ENCODE measurements at places on chromosomes 11 and 22.

DNA sequence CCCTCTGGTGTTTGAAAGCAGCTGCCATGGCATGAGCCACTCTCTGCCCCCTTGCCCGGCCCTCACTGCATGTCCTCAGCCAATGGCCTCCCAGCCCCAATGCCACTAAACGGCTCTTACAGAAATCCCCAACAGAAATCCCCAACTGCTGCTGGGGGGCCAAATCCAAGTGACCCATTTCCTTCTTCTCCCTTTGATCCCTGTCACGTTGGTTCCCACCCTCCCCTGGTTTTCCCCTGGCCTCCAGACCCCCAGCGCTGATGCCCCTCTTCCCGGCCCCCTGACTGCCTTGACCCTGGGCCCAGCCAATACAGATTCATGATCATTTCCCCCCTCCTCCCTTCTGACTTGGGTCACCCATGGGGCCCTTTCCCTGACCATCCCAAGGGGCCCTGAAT, 30.9 kb downstream of the IGLL1 start:
- DNase-seq: no peak

DNA sequence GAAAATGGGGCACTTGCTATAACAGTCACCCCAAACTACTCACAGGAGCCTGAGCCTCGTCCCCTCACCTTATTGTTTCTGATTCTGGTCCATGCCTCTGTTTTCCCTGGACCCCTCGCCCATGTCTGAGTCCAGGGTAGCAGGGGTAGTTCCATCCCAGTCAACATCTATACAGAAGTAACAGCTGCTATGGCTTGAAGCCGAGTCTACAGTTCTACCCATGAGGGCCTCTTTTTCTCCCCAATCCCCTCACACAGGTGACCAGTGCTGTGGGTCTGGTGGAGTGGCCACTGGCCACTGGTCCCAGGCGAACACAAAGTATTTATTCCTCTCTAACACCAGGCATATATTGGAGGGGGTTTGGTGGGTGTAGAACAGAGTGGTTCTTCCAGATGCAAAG, 116.4 kb downstream of the ZNF280B start:
- DNase-seq: no peak

GRCh38 chr11:16610213-16610737, 128.2 kb upstream of the C11orf58 start:
- DNase-seq: no peak

GRCh38 chr11:44248109-44248508, 61.8 kb downstream of the ALX4 start:
- DNase-seq: no peak

DNA sequence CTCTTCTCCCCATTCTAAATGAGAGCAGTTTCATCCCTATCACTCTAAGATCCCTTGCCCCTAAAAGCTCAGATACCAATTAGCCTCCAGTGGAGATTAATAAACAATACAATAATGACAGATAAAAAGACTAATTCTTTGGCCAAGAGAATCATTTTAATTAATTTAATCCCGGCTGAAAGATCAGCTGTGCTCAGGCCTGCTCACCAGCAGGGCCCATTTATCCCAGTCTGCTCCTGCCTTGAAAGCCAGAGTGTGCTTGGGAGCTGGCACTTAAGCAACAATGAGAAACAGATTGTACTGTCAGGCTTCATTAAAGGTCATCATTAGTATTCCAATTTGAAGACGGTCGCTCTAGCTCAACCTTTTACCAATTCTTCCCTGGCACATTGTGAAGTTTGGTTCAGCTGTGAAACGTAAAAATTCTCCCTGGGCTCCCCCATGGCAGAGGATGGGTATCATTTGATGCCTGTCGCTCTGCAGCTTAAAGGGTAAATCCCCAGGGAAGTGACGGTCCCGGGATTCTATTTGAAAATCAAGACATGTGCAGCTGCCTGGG, 36.1 kb upstream of the HTATIP2 start:
- DNase-seq: no peak

GRCh38 chr11:73585834-73586575, 11.9 kb downstream of the FAM168A start:
- DNase-seq: peak; percentile 73

- no peak for DNase-seq
Observed at GRCh38 chr11:2471048-2471803, 26.4 kb downstream of the KCNQ1 start.

Data from fibroblast of skin of right quadriceps (primary cell).